ENCODE measurements at places on chromosomes 5 and 9. TPM values are rescaled to one million over a fixed set of nuclear protein-coding genes. Genes with fewer than 3 reads are reported as not detected.

- DNase-seq = no peak
Measured at GRCh38 chr9:126703002-126703865, 89.5 kb downstream of the LMX1B start.

- DNase-seq = no peak
Measured at GRCh38 chr5:147639321-147639720, 129.5 kb upstream of the DPYSL3 start.

GRCh38 chr5:122761115-122761514 lies 13.8 kb upstream of the SNX2 start:
- DNase-seq = no peak

- DNase-seq = no peak
Measured at GRCh38 chr5:33474004-33474403, 33.2 kb downstream of the TARS1 start.

GRCh38 chr5:146947181-146947941 lies 68.8 kb upstream of the PPP2R2B start:
- DNase-seq = no peak

- no peak for DNase-seq
Measured at GRCh38 chr9:126085170-126085569, 241.5 kb upstream of the MVB12B start.

DNA sequence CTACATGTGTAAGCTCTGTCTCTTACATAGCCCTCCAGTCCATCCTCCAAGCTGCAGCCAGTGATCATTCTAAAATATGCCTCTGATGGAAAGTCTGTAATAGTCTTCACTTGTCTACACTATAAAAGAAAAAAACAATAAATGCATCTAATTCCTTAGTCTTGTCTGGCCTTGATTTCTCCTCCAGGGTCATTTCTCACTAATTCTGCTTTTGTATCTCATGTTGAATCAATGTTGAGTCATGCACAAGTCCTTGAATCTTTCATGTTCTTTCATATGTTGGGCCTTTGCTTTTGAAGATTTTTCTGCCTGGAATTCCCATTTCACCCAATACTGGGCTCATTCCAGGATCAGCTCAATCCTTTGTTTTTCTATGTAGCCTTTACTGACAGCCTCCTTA lies 121.1 kb upstream of the TRIM32 start:
- no peak for DNase-seq

DNA sequence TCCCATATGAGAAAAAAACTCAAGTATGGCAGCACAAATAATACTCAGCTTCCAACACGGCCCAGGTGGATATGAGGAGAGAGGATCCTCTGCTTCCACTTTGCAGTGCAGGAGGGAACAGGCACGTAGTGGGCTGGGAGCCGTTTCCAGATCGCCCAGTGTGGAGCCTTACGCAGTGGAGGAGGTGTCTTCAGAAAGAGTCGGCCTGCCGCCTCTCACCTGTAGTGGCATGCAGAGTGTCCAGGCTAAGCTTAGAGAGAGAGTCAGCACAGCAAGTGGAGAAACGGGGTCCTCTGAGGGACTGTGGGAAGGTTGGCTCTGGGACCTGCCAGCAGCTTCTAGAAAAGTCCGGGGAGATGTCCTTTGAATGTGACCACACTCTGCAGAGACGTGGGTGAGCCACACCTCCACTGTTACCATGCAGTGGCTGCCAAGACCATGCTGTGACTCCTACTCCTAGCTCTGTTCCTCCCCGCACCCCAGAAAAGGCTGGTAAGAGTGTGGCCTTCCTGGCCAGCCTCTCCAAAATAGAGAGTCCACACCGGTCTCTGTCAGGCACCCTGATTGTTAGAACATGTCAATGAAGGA lies 3.5 kb upstream of the SEMA4D start:
- DNase-seq = no peak

DNA sequence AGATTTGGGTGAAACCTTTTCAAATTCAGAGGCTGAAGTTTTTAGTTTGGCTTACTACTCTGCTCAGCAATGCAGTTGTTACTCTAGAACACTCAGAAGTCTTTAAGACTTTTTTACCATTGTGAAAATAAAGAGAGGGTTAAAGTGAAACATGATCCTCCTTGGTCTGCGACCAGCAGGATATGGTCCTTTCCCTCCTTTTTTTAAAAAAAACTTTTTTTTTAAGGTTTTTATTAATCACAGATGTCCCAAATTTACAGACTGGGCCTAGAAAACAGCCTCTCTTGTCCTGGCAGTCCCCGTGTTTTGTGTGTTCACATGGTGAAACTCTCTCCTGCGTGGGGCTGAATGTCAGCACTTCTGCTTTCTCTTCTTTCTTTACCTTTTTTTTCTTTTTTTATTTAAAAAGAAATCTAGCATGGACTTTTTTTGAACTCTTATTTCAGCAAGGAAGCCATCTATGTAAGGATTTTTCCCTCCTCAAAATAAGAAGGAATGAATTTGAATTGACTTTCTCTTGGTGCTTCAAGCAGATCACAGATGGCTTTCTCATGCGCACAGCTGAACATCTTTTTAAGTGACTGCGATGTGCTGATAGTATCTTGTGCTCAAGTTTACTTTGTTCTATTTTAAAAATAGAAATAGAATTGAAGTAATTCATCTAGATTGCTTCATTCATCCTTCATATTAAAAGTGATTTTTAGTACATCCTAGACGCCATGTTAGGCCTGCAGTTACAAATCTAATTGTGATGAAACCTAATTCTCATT lies 128.7 kb upstream of the OTULINL start:
- DNase-seq = no peak

- peak; percentile 45 for DNase-seq
Measured at GRCh38 chr5:173697931-173698579, 81.6 kb upstream of the BOD1 start.

GRCh38 chr5:113367586-113367985 lies 67.2 kb downstream of the TSSK1B start:
- no peak for DNase-seq

The DCP2 gene
- total RNA-seq = 27.9 TPM

The LHX6 gene
- 2.3 TPM for total RNA-seq

The PCDHB13 gene
- total RNA-seq = 0.13 TPM

The GABBR2 gene
- not detected for total RNA-seq

The SLC6A19 gene
- total RNA-seq = 9.9 TPM
